ENCODE measurements at places on chromosomes 1 and 21. TPM values are rescaled to one million over a fixed set of nuclear protein-coding genes. Genes with fewer than 3 reads are reported as not detected.

The S100A14 gene
- 323 TPM for total RNA-seq

The C1QA gene
- 95.8 TPM for total RNA-seq

The RSPH1 gene
- total RNA-seq = not detected

The GBP4 gene
- 8.3 TPM for total RNA-seq

The PLEKHA6 gene
- total RNA-seq = 15.0 TPM

The AADACL3 gene
- total RNA-seq = not detected

The CA14 gene
- not detected for total RNA-seq

DNA sequence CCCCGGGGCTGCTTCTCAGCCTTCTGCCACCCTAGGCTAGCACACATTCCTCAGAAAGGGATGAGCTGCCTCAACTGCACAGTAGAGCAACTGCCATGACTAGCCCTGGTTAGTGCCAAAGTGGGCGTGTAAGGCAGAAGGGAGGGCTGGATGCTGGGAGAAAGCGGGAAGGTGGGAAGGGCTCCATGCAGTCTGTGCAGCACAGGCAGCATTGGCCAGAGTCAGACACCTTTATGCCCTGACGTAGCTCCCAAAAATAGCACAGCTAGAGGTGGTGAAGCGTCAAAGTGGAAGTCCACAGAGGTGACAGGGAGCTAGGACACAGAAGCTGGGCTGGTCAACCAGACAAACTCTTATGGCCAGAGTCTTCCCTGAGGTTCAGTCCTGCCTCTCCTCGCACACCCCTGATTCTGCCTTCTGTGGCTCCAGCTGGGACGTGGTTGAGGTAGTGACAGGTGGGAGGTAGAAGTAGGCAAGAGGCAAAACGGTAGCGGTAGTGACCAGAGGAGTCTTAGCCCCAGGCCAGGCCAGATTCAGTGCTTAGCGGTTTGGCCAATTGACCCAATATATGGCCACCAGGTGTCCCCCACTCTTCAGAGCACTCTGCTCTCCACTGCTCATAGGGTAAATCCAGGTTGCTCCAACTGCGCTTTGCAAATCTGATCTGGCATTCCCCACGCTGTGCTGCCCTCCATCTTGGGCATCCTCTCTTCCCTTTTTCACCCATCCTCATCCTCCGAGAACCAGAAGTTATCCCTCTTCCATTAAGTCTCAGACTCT is 45.6 kb downstream of the DDX20 start:
- H3K27me3 ChIP-seq = no peaks in the 10 kb centered on the region
- no peaks in the 10 kb centered on the region for H3K4me1 ChIP-seq
- H3K36me3 ChIP-seq = no peaks in the 10 kb centered on the region
- H3K27ac ChIP-seq = no peak overlapping the region
- H3K4me3 ChIP-seq = no peak overlapping the region
- no peak for DNase-seq

- peaks cover 4% of the 10 kb centered on the region for H3K27me3 ChIP-seq
- H3K27ac ChIP-seq = no peak overlapping the region
- H3K4me1 ChIP-seq = peaks cover 26% of the 10 kb centered on the region
- H3K36me3 ChIP-seq = no peaks in the 10 kb centered on the region
- no peak overlapping the region for H3K4me3 ChIP-seq
Observed at GRCh38 chr1:11693917-11694316, 2.4 kb downstream of the DRAXIN start.

GRCh38 chr1:160094291-160094625 is 4.2 kb downstream of the IGSF8 start:
- H3K27ac ChIP-seq = no peak overlapping the region
- no peaks in the 10 kb centered on the region for H3K36me3 ChIP-seq
- peaks cover 24% of the 10 kb centered on the region for H3K4me1 ChIP-seq
- no peak overlapping the region for H3K4me3 ChIP-seq
- DNase-seq = no peak

GRCh38 chr1:7109901-7110300 is 324.6 kb downstream of the CAMTA1 start:
- no peak for DNase-seq
- H3K27me3 ChIP-seq = no peaks in the 10 kb centered on the region
- no peaks in the 10 kb centered on the region for H3K36me3 ChIP-seq
- no peaks in the 10 kb centered on the region for H3K4me1 ChIP-seq
- no peak overlapping the region for H3K27ac ChIP-seq

GRCh38 chr1:206686478-206687249 is 2.0 kb downstream of the MAPKAPK2 start:
- H3K4me3 ChIP-seq = peak overlapping the region; percentile 63
- H3K4me1 ChIP-seq = peaks cover 71% of the 10 kb centered on the region
- H3K27me3 ChIP-seq = no peaks in the 10 kb centered on the region
- DNase-seq = no peak
- no peaks in the 10 kb centered on the region for H3K36me3 ChIP-seq
- peak overlapping the region; percentile 98 for H3K27ac ChIP-seq

- DNase-seq = no peak
- H3K4me1 ChIP-seq = peaks cover 9% of the 10 kb centered on the region
- no peaks in the 10 kb centered on the region for H3K27me3 ChIP-seq
- H3K4me3 ChIP-seq = no peak overlapping the region
- no peak overlapping the region for H3K27ac ChIP-seq
Observed at GRCh38 chr1:207672522-207673130, 27.7 kb downstream of the CR1L start.

DNA sequence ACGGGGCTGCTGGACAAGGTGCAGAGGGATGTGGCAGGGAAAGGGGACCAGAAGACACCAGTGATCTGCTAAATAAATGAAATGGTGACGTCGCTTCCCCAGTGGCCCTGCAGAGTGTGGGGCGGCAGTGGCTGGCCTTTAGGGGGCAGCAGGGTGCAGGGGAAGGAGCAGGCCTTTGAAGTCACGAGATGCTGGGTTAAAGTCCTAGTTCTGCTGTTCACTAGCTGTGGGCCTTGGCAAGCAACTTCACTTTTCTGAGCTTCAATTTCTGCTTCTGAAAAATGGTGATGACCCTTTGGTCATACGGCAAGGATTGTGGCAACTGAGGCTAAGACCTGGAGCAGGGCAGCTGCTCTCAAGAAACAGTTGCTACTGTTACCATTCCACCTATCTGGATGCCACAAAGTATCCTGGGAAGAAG is 9.2 kb upstream of the GALE start:
- H3K27ac ChIP-seq = no peak overlapping the region
- no peak overlapping the region for H3K4me3 ChIP-seq
- no peaks in the 10 kb centered on the region for H3K27me3 ChIP-seq
- H3K4me1 ChIP-seq = no peaks in the 10 kb centered on the region
- DNase-seq = no peak

- peaks cover 69% of the 10 kb centered on the region for H3K4me1 ChIP-seq
- no peak overlapping the region for H3K4me3 ChIP-seq
- no peaks in the 10 kb centered on the region for H3K36me3 ChIP-seq
- no peak for DNase-seq
- no peaks in the 10 kb centered on the region for H3K27me3 ChIP-seq
Observed at GRCh38 chr1:21940492-21940891, 3.4 kb upstream of the HSPG2 start.

DNA sequence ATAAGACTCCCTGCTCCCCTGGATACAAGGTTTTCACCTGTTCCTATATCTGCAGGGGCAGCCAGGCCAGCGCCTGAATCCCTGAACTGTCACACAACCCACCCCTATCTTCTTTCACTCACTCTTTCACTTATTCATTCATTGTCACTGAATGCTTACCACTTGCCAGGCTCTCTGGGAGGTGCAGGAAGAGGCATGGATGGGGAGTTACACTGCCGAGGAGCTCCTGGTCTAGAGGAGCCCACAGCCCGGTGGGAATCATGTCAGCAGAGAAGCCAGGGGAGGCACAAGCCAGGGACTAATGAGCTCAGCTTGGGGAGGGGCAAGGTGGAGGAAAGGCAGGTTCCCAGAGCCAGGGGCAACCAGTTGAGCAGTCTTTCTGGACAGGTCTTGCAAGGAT is 155.8 kb downstream of the TRABD2B start:
- H3K4me3 ChIP-seq = no peak overlapping the region
- no peak overlapping the region for H3K27ac ChIP-seq
- DNase-seq = no peak
- no peaks in the 10 kb centered on the region for H3K36me3 ChIP-seq

DNA sequence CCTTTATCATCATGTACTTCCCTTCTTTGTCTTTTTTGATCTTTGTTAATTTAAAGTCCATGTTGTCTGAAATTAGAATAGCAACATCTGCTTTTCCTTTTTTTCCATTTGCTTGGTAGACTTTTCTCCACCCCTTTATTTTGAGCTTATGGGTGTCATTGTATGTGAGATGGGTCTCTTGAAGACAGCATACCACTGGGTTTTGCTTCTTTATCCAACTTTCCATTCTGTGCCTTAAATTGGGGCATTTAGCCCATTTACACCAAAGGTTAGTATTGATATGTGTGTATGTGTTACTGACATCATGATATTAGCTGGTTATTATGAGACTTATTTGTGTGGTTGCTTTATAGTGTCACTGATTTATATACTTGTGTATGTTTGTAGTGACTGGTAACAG is 50.2 kb downstream of the IFI44 start:
- H3K36me3 ChIP-seq = no peaks in the 10 kb centered on the region
- no peak overlapping the region for H3K4me3 ChIP-seq
- H3K4me1 ChIP-seq = no peaks in the 10 kb centered on the region
- DNase-seq = no peak

- no peaks in the 10 kb centered on the region for H3K36me3 ChIP-seq
- no peaks in the 10 kb centered on the region for H3K4me1 ChIP-seq
- H3K27ac ChIP-seq = no peak overlapping the region
Observed at GRCh38 chr1:177809819-177810218, 160.0 kb downstream of the SEC16B start.

- H3K27me3 ChIP-seq = no peaks in the 10 kb centered on the region
- H3K27ac ChIP-seq = peak overlapping the region; percentile 92
- peaks cover 48% of the 10 kb centered on the region for H3K4me1 ChIP-seq
- no peak for DNase-seq
- H3K36me3 ChIP-seq = no peaks in the 10 kb centered on the region
Observed at GRCh38 chr1:108828074-108828961, 28.6 kb downstream of the AKNAD1 start.

GRCh38 chr1:245051349-245052221 is 103.2 kb upstream of the KIF26B start:
- no peaks in the 10 kb centered on the region for H3K27me3 ChIP-seq
- no peak overlapping the region for H3K27ac ChIP-seq
- no peak overlapping the region for H3K4me3 ChIP-seq
- H3K4me1 ChIP-seq = no peaks in the 10 kb centered on the region
- no peaks in the 10 kb centered on the region for H3K36me3 ChIP-seq
- no peak for DNase-seq

- H3K36me3 ChIP-seq = no peaks in the 10 kb centered on the region
- H3K27ac ChIP-seq = no peak overlapping the region
- no peaks in the 10 kb centered on the region for H3K27me3 ChIP-seq
- DNase-seq = no peak
Observed at GRCh38 chr1:41373373-41373772, 12.1 kb downstream of the FOXO6 start.

GRCh38 chr1:114152508-114153260 is 985 bp downstream of the SYT6 start:
- no peak overlapping the region for H3K27ac ChIP-seq
- peak overlapping the region; percentile 28 for H3K4me3 ChIP-seq
- H3K27me3 ChIP-seq = peaks cover 20% of the 10 kb centered on the region
- peaks cover 36% of the 10 kb centered on the region for H3K4me1 ChIP-seq
- no peaks in the 10 kb centered on the region for H3K36me3 ChIP-seq

DNA sequence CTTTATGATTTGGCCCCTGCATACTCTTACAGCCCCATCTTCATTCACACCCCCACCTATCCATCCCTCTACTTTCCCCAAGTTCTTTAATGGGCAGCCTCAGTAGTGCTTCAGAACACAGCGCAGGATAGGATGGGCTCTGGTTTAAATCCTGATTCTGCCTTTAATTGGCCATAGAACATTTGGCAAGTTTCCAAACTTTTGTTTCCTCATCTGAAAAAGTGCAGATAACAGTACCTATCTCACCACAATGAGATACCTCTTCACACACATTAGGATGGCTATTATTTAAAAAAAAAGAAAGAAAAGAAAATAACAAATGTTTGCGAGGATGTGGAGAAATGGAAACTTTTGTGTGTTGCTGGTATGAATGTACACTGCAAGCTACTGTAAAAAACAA is 142.5 kb upstream of the VANGL1 start:
- no peak overlapping the region for H3K27ac ChIP-seq
- no peaks in the 10 kb centered on the region for H3K27me3 ChIP-seq
- DNase-seq = no peak
- H3K36me3 ChIP-seq = no peaks in the 10 kb centered on the region
- no peaks in the 10 kb centered on the region for H3K4me1 ChIP-seq

- peak overlapping the region; percentile 3 for H3K27ac ChIP-seq
- DNase-seq = no peak
- H3K36me3 ChIP-seq = no peaks in the 10 kb centered on the region
- no peaks in the 10 kb centered on the region for H3K27me3 ChIP-seq
Observed at GRCh38 chr21:42047821-42048613, 23.1 kb upstream of the UMODL1 start.

GRCh38 chr1:8363186-8363766 is 45.4 kb downstream of the SLC45A1 start:
- no peak for DNase-seq
- H3K4me3 ChIP-seq = no peak overlapping the region
- H3K27ac ChIP-seq = peak overlapping the region; percentile 5
- H3K4me1 ChIP-seq = peaks cover 44% of the 10 kb centered on the region
- H3K36me3 ChIP-seq = peaks cover 75% of the 10 kb centered on the region

DNA sequence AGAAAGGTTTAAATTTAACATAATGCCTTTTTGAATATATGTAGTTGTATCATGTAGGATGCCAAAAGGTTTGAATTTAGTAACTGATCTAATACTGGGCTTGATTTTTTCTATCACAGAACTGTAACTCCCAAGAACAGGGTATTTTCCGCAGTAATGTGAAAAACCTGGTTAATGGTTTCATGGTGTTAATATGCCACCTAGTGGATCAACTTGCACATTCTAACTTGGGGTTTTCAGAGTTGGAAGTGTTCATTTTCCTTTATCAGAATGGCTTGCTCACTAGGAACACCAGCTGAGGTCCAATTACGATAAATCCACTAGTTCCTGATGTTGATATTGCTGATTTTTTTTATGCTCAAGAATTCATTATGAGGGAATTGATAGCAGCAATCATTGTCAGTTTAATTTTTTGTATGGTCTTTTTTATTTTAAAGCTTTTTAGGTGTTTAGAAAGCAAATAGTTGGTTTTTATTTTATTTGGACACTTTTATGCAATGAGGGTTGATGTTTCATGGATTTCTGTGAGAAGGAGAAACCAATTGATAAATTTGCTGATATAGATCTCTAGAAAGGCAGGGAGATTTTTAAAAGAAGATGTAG is 157.2 kb downstream of the PLA2G4A start:
- no peaks in the 10 kb centered on the region for H3K36me3 ChIP-seq
- no peaks in the 10 kb centered on the region for H3K4me1 ChIP-seq
- no peaks in the 10 kb centered on the region for H3K27me3 ChIP-seq
- DNase-seq = no peak
